Activated naive CD4-positive, alpha-beta T cell (primary cell): ENCODE measurements at places on chromosomes 4 and X.

- DNase-seq, result no peak
These were observed 86.2 kb downstream of the FHDC1 start for GRCh38 chr4:153022241-153022715.

DNA sequence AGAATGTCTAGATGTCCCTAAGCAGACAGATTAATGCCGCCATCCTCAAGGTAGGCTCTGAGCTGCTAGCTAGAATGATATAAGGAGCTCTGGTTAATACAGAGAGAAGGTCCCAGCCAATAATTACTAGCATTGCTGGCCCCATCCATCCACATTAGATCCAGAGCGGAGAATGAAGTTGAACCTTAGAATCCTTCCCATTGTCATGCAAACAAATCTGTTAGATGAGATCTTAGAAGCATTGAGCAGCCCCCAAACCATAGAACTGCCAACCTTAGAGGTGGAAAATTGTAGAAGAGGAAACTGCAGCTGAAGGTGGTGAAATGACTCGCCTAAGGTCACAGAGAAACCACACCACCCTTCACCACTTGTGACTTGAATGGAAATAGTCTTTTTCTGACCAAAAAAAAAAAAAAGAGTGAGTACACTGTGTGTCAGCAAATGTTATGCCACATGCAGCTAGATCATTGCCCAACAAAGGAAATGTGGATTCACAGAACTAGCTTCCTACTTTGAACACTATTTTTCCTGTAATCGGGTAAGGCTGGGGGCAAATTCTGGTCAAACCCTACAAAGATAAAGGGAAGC is 162.1 kb downstream of the SMIM20 start:
- no peak for DNase-seq

GRCh38 chr4:121182296-121182695 is 18.2 kb upstream of the TNIP3 start:
- no peak for DNase-seq

- no peak for DNase-seq
These were observed 12.9 kb downstream of the PALLD start for GRCh38 chr4:168509786-168510185.

DNA sequence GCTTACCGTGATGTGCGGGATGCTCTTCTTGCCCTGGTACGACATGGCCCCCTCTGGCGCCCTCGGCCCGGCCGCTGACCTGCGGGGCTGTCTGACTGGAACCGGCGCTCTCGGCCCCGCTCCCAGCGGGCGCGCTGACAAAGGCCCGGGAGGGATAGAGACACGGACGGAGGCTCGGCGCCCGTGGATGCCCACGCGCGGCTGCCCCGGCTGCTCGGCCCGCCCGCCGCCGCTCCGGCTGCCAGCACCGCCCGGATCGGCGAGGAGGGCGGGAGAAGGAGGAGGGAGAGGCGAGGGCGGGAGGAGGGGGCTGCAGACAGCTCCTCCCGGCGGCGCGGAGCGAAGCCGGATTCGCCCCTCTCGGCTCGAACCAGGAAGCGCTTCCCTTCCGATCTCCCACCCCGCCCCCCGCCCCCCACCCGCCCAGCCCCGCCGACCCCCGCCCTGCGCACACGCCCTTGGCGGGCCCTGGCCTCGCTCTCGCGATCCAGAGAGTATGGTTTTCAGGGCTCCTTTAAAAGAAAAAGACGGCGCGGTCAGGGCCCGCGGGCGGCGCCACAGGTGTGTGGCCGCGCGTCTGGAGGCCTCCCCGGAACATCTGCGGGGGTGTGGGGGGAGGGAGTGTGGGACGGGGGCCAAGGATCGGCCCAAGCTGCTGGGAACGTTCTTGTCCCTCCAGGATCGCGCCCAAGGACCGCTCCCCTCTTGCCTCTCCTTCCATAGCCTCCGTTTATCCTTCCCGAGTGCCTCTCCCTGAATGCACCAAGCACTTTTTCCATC is 4.5 kb downstream of the CRMP1 start:
- no peak for DNase-seq

GRCh38 chr4:141254326-141254725 is 33.6 kb downstream of the ZNF330 start:
- no peak for DNase-seq

GRCh38 chr4:139607502-139608060 is 51.6 kb upstream of the SETD7 start:
- no peak for DNase-seq

DNA sequence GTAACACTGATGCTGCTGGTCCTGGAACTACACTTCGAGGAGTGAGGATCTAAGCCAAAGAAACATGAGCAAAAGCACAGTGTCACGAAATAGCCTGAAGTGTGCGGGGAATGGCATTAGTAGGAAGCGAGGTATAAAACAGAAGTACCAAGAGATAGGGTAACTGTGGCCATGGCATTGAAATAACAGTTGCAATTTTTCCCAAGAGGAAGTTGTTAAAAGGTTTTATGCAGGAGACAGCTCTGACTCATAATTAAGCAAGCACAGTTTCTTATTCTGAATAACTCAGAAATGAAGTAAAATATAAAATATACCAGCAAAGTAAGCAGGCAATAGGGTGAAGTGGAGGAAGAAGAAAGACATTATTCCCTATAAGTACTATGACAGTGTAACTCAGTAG is 90.3 kb upstream of the TMEM150C start:
- no peak for DNase-seq
